ENCODE measurements at places on chromosomes 5 and 9. TPM values are rescaled to one million over a fixed set of nuclear protein-coding genes. Genes with fewer than 3 reads are reported as not detected.

IFNA8 gene
- not detected for total RNA-seq

SYNPO gene
- total RNA-seq, result 4.9 TPM

GNA14 gene
- total RNA-seq, result 0.98 TPM

PCDHA5 gene
- 6.6 TPM for total RNA-seq

BARX1 gene
- total RNA-seq, result not detected

PCDHGA2 gene
- 8.9 TPM for total RNA-seq

ENTR1 gene
- total RNA-seq, result 31.7 TPM

OR1L8 gene
- total RNA-seq, result not detected

LRRC19 gene
- under 0.01 TPM for total RNA-seq

ABLIM3 gene
- 13.3 TPM for total RNA-seq

SKP1 gene
- 186 TPM for total RNA-seq

GDA gene
- 22.6 TPM for total RNA-seq

QRFP gene
- not detected for total RNA-seq

FOXD4L3 gene
- not detected for total RNA-seq

IFNA21 gene
- total RNA-seq, result not detected

KCNIP1 gene
- 15.0 TPM for total RNA-seq

PRRX2 gene
- 0.25 TPM for total RNA-seq

CARD9 gene
- total RNA-seq, result under 0.01 TPM

BASP1 gene
- 337 TPM for total RNA-seq

CAMLG gene
- 60.7 TPM for total RNA-seq

APBA1 gene
- 34.2 TPM for total RNA-seq

CCL27 gene
- total RNA-seq, result 0.25 TPM

PLCXD3 gene
- 7.6 TPM for total RNA-seq

WNT8A gene
- total RNA-seq, result under 0.01 TPM

SLC6A19 gene
- under 0.01 TPM for total RNA-seq

EIF4E1B gene
- total RNA-seq, result not detected

MUSK gene
- total RNA-seq, result 0.25 TPM

BHMT gene
- total RNA-seq, result 0.25 TPM

SVEP1 gene
- total RNA-seq, result 6.1 TPM

LOX gene
- 5.9 TPM for total RNA-seq

TLX3 gene
- total RNA-seq, result not detected

SLC45A2 gene
- 0.49 TPM for total RNA-seq

IL9 gene
- total RNA-seq, result not detected

PAIP2 gene
- total RNA-seq, result 85.6 TPM

PCSK5 gene
- total RNA-seq, result 11.6 TPM

ESM1 gene
- total RNA-seq, result 0.49 TPM

AIF1L gene
- total RNA-seq, result 14.0 TPM

TAF11L5 gene
- total RNA-seq, result not detected

HRCT1 gene
- not detected for total RNA-seq

CRHBP gene
- total RNA-seq, result 4.9 TPM

SH3TC2 gene
- 0.49 TPM for total RNA-seq
